ENCODE measurements at places on chromosomes 12 and 14.

DNA sequence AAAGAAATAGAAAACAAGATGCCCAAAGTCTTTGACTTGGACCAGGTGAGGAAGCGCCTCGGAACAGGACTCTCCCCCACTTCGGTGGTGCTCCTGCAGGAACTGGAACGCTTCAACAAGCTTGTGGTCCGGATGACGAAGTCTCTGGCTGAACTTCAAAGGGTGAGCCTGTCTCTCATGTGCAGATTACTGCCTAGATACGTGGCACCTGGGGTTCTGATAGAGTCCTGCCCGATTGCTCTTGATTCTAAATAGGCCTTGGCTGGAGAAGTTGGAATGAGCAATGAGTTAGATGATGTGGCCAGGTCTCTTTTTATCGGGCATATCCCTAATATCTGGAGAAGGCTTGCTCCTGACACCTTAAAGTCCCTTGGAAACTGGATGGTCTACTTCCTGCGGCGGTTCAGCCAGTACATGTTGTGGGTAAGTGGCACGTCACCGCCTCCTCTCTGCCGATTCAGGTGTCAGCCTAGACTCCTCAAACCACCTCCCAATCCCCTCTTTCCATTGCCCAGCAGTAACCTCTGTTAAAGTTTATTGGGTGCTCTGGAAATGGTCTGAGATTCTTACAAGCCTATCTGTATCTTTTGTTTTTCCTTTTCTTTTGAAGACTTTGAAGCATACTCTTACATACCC lies 40.8 kb downstream of the CCDC92 start:
- DNase-seq, result no peak

GRCh38 chr12:111393700-111394300 lies 11.9 kb upstream of the SH2B3 start:
- no peak for DNase-seq

DNA sequence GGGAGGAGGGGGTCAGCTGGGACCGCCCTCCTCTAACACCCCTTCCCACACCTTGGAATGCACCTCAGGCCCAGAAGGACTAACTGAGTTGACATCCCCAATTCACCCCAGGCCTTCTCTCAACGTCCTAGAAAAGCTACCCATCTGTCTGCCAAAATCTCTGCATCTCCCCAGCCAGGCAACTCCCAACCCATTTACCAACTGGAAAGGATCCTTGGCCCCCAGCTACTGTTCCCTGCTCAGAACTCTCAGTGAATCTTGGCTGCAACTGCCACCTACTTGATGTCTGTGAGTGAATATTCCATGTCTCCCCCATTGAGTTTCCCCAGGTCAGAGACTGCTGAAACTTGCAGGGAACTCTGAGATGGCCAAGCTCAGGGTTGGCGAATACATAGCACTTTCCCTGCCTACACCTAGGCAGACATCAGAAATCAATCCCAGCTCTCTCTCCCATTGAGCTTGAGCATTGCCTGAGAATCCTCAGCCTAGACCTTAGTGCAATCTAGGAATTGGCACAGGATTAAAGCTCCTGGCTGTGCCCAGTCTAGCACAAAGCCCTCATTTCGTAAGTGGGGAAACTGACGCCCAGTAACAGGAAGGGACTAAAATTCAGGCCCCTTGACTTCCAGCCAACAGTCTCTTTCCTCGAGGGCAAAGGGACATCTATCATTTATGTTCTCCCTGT lies 71.9 kb upstream of the NCOR2 start:
- DNase-seq, result no peak

DNA sequence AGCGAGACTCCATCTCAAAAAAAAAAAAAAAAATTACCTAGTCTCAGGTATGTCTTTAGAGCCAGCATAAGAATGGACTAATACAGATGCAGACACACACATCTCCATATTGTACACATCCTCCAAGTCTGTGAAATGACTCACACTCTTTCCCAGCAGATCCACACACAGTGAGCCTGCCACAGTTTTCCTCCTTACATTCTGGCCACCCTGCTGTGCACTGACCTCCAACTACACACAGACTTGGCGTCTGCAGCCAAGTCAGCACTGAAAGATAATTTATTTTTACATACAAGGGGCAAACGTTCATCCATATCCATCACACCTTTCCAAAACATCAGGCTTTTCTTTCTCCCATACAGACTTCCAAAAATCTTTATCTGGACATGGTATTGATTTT lies 115.9 kb downstream of the SLC25A21 start:
- no peak for DNase-seq

GRCh38 chr14:63986789-63987533 lies 134.2 kb downstream of the SYNE2 start:
- no peak for DNase-seq

DNA sequence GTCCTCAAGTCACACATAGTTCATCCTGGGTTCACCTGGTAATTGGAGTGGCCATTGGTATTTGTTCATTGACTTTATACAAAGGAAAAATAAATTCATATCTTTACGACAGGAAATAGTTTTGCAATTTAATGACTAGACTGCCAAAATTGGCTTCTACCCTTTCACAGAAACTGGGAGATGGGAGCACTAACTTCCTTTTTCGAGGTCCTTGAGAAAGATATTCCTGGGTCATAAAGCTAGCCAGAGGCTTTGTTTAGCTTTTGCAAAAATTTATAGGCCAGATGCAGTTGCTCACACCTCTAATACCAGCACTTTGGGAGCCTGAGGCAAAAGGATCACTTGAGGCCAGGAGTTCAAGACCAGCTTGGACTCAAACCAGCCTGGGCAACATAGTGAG lies 10.2 kb upstream of the OR11G2 start:
- DNase-seq, result no peak

DNA sequence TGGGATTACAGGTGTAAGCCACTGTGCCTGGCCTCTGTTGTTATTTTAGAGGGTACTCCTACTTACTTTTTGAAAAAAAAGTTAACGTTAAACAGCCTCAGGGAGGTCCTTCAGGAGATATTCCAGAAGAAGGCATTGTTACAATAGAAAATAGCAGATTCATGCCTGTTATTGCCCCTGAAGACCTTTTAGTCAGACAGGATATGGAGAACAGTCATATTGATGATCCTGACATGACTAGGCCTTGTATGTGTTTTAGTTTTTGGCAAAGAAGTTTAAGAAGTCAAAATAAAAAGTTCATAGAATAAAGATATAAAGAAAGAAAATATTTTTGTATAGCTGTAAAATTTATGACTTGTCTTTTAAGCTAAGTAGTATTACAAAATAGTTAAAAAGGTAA lies 45.3 kb downstream of the WASHC3 start:
- no peak for DNase-seq

Measured in colonic mucosa (tissue), 4 donors.